ENCODE measurements at places on chromosomes 1 and 21.

DNA sequence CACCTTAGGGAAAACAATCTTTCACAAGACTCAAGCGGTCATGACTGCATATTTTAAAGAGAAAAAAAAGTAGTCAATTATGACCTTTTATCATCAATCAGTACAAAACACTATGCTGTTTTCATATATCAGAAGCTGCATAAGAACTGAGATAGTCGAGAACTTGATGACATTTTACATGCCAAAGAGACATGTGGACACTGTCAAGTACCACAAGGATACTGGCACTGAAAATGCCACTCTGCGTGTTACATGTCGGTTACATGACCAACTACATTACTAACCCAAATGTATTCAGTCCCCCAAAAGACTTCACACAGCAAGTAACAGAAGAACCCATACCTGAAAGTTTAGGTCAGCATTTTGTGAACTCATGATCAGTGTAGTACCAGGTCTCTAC lies 975.0 kb upstream of the ADGRL4 start:
- no peak for DNase-seq

DNA sequence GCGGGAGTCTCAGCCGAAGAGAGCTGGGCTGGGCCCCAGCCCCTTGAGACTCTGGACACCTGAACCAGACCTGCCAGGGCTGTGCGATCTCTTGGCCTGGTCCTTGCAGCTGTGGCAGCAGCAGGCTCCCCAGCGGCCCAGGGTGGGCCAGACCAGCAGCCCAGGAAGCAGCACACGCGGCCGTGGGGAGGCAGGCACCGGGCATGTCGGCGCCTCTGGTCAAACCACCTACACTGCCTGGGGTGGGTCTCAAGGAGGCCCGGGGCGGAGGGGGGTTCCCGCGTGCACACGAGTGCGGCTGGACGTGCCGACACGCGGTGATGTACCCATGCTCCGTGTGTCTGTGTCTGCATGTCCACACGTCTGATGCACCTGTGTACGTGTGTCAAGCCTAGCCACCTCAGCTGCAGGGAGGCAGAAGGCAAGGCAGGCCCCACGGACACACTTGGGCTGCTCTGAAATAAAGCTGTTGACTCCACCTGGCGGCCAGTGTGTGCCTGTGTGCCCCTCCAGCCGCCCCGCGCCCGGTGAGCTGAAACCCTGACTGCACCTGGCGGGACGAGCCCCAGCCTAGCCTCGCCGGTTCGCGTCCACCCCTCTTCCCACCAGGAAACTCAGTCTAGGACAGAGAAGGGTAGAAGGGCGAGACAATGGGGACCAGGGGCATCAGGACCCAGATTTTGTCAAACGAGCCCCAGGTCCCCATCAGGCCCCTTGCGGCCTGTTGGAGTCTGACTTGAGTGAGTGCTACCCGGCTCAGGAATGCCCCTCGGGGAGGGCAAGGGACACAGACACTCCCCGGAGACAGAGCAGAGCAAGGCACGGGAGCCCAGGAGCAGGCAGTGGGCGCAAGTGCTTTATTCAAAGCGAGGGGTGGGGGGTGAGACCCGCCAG lies 11.6 kb downstream of the SCNN1D start:
- DNase-seq = peak; percentile 75

GRCh38 chr21:42113926-42114409 lies 42.9 kb downstream of the UMODL1 start:
- no peak for DNase-seq

GRCh38 chr1:6745073-6745472 lies 40.2 kb upstream of the CAMTA1 start:
- DNase-seq = peak; percentile 69
